Jurkat, Clone E6-1 (cell line): ENCODE measurements at places on chromosomes 5 and 9.

DNA sequence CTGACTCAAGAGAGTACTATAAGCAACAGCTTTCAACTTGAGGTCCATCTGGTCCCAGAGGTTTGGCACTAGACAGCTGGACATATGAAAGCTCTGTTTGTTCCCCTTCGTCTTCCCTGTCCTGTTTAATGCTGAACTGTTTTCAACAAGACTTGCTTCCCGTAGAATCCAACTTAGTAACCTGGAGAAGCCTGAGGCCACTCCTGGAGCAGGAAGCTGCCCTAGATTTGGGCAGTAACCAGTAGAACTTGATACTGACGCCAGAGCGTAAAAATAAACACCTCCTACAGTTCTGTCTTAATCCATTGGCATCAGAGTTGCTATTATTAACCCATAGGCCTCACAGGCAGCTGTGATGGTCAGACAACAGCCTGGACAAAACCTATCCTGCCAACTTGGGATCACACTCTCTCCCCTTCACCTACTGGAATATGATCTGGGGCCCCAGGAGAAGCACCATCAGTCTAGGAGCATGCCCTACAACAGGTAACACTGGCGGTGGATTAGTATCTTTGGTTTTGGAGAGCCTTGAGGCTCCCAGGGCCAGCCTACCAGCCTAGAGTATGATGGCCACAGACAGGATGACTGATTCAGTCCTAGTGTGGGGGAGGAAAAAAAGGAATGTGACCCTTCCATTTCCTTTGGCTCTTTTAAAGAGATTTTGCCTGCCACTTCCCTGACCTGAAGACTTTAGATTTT, 29.2 kb downstream of the RUSC2 start:
- DNase-seq, result no peak

DNA sequence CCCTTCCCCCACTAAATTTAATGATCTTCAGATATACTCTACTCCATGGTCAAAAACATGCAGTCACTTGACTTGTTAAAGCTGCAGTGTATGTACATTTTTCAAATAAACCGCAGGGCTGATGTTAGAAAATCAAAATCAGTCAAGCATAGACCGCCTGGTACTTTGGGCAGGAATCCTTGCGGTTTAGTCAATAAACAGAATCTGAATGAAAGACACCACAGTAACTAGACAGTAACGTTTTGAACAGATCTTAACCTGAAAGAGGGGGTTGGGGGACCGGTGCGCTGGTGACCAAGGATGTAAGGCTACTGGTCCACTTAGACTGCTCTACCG, 188.8 kb downstream of the BNC2 start:
- no peak for DNase-seq

- no peak for DNase-seq
Observed at GRCh38 chr9:16192403-16193017, 639.7 kb downstream of the CCDC171 start.

- DNase-seq, result no peak
Observed at GRCh38 chr5:153236319-153236718, 254.2 kb upstream of the GRIA1 start.

- no peak for DNase-seq
Observed at GRCh38 chr5:76870046-76870445, 20.2 kb downstream of the S100Z start.

- DNase-seq, result no peak
Observed at GRCh38 chr5:35031276-35031675, 16.5 kb downstream of the AGXT2 start.
